ENCODE measurements at places on chromosomes 2 and 18.
A peak's percentile ranks its signal among the peaks of the same experiment; 100 is the strongest.

GRCh38 chr2:208373460-208374089 is 33.0 kb upstream of the PTH2R start:
- DNase-seq = peak; percentile 72

GRCh38 chr2:149068225-149068995 is 29.9 kb downstream of the LYPD6B start:
- no peak for DNase-seq

- no peak for DNase-seq
These were observed 174.1 kb upstream of the ALPP start for GRCh38 chr2:232204457-232204931.

GRCh38 chr18:34805878-34806351 is 95.8 kb downstream of the DTNA start:
- no peak for DNase-seq

DNA sequence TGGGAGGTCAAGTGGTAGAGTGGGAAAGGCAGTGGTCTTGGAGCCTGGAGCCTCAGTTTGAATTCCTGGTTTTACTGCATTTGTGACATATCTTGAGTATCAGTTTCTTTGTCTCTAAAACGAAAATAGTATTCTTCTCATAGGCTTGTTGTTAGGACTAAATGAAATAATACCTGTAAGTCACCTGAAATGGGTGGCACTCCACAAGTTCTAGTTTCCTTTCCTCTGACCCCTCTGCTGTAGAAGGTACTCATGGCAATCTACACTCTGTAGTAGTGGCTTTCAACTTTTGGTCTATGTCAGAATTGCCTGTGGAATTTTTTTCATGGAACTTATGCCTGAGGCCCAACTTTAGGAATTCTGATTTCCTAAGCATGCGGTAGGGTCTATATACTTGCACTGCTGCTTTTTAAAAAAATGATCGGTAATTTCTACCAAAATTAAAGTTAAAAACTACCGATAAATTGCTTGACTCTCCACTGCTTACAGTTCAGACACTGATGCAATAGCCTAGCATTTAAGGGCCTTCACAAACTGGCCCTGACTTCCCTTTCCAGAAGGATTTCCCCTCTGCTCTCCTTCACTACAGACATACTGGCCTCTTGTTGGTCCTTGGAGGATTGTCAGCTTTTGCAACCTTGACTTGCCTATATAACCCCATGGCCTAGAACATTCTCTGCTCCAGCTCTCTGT is 47.2 kb downstream of the PLEK start:
- DNase-seq = peak; percentile 77

DNA sequence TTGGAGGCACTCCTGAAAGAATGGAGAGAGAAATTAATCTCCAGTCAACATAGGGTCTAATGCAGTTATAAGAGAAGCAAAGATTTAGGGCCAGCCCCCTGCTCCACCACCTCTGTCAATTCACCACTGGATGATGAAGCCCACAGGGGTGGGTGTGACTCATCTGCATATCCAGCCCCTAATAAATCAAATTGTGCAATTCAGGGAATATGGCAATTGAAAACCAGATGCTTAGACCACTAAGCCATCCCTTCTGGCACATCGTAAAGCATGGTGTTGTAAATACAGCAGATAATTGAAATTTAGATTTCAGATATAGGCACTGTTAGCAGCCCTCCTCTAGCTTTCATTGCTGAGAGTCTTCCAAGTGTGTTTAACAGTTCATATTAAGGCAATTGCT is 541.4 kb downstream of the PARD3B start:
- DNase-seq = no peak
